ENCODE measurements at places on chromosomes 3 and 15.
A peak's percentile ranks its signal among the peaks of the same experiment; 100 is the strongest.

DNA sequence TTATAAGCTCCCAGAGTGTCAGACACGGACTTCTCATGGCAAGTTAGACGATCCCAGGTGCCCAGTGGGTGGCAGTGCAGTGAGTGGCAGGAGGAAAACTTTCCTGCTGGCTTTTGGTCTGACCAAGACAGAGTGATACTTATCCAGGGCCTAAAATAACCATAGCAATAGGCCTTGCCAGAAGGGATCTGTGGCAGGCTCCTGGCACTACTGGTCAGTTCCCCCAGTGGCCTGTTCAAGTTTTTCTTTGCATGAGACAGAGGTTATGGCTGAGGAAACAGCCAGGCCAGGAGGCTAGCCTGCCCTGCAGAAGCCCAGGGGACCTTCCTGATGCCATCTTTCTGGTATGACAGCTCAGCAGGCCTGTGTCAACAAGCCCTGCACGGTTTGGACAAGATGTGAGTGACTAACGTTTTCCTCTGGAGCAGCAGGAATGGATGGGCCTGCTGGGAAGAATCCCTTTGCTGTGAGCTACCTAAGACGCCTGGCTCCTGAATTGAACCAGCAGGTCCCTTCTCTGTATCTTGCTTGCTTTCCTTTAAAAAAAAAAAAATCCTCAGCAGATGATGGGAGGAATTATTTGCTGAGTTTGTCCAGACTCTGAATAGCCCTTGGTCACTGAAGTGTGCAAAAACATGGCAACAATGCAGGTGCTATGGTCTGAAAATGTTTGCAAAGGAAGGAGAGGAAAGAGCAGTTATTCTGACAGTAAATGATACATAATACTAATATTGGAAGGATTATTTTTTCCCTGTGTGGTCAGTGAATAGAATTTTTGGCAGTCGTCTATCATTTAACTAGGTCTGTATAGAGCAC lies 18.0 kb downstream of the SCG5 start:
- DNase-seq = peak; percentile 27

DNA sequence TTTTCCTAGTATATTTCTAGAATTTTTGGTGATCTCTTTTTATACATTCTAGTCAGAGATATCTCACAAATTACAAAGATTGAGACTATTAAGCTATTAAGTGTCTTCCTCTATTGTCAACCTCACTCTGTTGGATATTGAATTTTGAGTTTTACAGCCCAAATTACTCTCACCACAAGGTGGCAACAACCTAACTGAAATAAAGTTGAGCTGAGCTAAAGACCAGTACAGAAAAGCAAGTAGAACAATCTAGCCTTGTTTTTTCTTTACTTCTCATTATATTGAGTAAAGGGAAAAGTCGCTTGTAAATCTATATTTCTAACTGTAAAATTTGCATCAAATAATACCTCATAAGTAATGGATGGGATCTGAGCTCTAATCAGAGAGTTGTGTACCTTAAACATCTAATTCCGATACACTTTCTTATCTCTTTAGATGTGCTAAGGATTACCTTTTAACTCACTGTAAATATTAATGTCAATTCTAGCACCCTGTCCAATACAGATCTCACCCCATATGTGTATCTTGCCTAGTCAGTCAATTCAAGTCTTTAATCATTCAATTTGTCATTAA lies 13.6 kb upstream of the COMMD2 start:
- DNase-seq = peak; percentile 27

DNA sequence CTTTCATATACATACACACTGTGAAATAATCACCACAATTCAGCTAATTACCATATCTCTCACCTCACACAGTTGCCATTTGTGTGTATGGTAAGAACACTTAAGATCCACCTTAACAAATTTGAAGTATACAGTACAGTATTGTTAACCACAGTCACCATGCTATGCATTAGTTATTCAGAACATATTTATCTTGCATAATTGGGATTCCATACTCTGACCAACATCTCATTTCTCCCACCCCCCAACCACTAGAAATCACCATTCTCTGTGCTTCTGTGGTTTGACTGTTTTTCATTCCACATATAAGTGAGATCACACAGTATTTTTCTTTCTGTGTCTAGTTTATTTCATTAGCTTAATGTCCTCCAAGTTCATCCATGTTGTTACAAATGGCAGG lies 247.7 kb upstream of the CTNNB1 start:
- DNase-seq = no peak

DNA sequence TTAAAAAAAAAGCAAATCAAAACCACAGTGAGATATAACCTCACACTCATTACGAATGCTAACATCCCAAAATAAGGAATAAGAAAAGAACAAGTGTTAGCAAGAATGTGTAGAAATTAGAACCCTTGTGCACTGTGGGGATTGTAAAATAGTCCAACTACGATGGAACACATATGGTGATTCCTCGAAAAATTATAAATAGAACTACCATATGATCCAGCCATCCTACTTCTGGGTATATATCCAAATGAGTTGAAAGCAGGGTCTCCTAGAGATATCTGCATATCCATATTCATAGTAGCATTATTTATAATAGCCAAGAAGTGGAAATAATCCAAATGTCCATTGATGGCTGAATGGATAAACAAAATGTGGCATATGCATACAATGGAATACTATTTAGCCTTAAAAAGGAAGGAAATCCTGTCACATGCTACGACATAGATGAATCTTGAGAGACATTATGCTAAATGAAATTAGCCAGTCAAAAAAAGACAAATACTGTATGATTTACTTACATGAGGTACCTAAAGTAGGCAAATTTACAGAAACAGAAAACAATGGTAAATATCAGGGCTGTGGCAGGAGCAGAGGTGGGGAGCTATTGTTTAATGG lies 55.6 kb downstream of the UACA start:
- no peak for DNase-seq

DNA sequence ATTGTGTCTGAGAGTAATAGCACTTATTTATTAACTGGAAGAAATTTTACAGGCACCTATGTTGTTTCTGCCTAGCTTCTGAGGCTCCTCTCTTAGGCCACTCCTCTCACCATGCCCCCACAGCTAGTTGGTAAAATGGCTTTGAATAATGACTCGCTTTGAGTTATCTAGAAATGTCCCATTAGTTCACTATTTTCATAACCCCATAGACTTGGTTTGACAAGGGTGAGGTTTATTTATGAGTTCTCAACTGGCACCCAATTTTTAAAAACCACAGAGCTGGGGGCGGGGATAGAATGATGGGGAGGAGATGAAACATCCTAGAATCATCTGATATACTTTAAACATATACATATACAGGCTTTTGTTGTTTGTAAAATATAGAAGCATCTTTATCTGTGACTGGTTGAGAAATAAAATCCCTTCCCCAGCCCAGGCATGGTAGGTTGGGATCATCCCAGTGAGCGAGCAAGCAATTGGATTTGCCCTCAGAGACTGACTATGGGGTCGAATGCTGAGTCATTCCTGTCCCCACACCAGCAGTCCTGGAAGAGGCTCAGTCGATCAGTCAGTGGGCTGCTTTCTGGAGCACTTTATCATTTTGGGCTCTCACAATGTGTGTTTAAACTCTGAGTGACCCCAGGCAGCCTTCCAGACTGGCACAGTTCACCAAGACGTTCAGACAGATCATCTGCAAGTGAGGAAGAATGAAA lies 60.2 kb upstream of the TSEN2 start:
- DNase-seq = no peak

- no peak for DNase-seq
Measured at GRCh38 chr3:159913712-159914414, 74.8 kb upstream of the IL12A start.

GRCh38 chr3:129365296-129366136 lies 62.9 kb downstream of the EFCAB12 start:
- DNase-seq = no peak

DNA sequence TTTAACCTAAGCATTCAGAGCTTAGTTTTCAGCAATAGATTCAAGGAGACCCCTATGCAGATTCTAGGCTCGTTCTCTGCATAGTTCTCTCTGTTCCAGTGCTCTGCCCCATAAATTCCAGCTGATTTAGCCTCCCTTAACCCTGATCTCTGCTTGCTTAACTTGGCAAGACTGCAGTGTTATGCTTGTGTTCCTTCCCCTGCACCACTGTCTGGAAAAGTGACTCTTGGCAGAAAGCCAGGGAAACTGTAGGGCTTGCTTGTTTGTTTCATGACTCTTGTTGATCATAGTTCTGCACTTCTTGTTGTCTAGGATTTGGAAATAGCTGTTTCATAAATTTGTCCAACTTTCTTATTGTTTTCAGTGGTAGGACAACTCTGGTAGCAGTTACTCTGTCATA lies 40.1 kb downstream of the ANAPC13 start:
- DNase-seq = no peak

DNA sequence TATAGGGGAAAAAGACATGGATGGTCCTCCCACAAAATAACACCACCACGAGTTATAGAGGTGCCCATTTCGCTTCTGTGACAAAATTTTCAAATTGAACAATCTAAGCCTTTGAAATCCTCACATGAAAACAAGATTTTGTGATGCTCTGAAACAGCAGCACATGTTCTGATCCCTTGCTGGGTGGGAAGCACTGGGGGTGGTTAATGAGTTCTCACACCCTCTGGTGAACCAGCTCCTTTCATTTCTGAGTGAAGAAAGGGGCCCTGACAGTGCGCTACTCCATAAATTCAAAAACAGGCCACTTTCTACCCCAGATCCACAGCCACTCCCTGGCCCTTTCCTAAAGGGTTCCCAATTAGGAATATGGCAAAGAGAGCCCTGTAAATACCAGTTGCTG lies 129.3 kb downstream of the TNIK start:
- DNase-seq = no peak

DNA sequence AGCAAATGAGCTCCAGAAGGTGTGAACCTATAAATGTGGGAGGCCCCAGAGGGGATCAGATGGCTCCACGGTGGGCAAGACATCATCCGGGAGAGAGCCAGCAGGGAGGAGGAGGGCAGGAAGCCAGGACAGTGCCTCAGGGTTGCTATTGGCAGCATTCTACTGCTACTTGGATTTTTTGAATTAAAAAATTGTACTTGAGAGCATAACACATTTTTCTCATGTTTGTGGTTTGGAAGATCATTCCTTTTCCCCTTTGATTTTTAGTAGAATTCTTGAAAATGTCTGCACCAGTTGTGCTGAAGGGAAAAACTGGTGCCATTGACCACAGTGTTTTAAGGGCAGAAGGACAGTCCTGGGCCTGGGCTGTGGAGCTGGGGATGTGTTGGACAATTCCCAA lies 59.2 kb downstream of the LYZL4 start:
- DNase-seq = no peak

Measured in HepG2 (cell line).